Cardiac septum (tissue), 1 donor: ENCODE measurements at places on chromosomes 6 and 20. TPM values are rescaled to one million over a fixed set of nuclear protein-coding genes. Genes with fewer than 3 reads are reported as not detected.

- DNase-seq, result no peak
Observed at GRCh38 chr20:48155268-48155667, 370.0 kb upstream of the SULF2 start.

GRCh38 chr6:24522228-24523176 is 27.7 kb downstream of the ALDH5A1 start:
- DNase-seq, result no peak

DNA sequence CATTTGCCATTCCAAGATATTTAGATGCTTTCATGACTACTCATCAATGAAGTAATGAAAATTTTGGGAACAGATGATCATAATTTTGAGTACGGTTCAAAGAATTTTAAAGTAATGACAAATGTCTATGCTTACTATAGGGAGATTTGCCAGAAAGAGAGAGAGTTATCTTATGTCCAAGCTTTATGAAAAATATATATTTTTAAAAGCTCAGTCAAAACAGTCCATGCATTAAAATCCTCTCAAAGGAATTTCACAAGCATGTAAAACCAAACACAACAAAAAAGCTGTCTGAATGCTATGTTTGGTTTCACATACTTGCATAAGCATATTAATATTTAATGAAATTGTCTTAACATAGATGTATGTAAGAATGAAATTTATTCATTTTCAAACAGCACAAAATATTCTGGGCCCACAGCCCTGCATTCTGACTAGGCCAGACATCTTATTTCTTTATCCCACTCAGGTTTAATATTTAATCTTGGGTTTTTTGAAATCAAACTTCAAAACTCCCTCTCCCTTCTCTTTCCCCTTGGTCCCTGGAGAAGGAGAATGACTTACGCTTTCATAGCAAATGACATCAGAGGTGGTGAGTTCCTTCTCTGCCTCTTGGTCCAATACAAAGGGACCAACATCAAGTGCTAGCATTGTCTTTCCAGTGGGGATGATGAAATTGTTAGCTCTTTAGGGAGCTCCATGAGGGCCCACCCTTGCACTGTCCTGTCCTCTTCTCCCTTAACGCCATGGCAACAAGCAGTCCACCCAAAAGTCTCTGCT is 94.2 kb downstream of the ADAT2 start:
- no peak for DNase-seq

DNA sequence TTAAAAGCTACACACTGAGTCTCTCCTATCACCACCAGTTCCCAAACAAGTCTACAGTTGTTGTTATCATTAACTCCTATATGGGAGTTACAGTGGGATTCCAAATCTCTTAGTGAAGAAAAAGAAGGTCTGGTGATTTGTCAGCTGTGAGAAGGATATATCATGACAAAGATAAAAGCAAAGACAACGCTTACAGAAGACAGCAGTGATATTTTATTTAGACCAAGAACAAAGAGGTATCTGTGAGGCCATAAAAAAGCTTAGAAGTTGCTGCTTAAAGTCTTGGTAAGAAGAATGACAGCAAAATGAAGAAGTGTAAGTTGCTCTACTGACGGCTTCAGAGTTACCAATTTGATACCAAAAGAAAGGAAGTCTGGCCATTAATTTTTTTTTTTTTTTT is 47.2 kb downstream of the CHD6 start:
- no peak for DNase-seq

DNA sequence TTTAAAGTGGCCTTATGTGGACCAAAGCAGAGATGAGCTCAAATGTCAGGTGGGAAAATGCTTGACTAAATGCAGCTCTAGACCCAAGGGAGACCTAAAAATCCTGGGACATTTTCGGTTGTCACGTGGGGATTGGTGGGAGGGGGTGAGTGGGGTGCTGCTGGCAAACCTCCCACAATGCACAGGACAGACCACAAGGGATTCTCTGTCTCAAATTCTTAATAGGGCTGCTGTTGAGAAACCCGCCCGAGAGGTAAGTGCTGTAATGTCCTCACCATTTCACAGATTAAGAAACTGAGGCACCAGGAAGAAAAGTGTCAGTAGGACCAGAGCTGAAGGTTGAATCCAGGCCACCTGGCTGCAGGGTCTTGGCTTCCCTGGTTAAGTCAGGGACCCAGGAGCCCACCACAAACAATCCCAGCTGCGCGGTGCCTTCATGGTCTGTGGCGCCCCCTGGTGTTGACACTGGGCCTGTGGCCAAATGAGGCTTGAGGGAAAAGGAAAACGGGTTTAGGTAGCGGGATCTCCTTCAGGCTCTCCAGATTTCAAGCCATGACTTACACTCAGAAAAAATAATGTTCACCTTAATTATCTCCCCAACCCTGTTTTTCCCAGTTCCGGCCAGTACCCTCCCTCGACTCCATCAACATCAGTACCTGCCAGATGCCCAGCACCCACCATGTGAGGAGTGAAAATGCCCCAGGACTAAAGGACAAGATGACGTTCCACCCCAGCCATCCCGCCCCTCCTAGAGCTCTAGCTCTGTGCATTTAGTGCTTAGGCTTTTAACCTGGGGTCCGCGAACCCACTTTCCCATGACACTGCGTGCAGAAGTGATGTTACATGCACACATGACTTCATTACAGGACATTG is 7.2 kb downstream of the HLA-G start:
- DNase-seq, result no peak

DNA sequence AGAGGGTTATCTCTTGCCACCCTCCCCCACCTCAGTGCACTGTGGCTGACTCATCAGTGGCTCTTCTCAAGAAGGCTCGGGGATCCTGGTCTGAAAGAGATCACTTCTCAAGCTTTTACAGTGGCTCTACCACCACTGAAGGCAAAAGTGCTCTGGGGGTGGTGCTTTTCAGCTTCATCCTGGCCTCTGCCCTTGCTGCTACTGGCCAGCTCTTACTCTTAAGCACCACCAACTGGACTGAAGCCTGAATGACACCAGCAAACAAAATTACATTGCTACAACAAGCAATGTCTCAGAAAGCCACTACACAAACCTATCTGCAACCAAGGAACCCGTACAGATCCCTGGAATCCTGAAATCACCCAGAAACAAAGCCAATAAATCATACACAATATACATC is 402.1 kb downstream of the EPHA7 start:
- no peak for DNase-seq

DNA sequence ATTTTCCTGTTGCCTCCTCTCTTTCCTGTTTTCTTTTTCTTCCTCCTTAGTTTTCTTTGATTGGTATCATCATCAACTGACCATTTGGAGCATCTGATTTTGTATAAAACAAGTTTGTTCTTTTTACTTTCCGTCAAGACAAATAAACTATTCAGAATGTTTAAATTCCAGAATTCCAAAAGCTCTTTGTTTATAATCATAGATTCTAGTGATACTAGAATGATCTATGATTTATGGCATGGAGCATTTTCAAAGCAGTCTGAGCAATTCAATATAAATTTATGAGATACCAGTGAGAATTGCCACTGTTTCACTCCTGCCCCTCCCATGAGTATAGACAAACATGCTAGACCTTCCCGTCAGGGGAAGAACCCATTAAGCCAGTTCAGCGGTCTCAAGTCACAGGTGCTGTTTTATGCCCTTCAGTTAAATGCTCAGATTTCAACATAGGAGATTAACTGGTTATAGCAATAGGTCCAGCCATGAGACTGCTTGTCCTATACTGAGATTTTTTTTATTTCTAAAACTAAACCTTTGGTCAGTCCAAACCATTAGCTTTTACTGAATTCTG is 60.7 kb downstream of the GRIK2 start:
- DNase-seq, result no peak

- DNase-seq, result no peak
Observed at GRCh38 chr20:38162878-38163875, 1.9 kb downstream of the TGM2 start.

- no peak for DNase-seq
Observed at GRCh38 chr20:2752567-2753460, 47.6 kb downstream of the CPXM1 start.

Gene TP53TG5
- 2.2 TPM for total RNA-seq

Gene PRR18
- total RNA-seq, result 0.13 TPM

Gene SLC17A2
- not detected for total RNA-seq
